OCI-M1 (cell line): ENCODE measurements at places on chromosomes 6 and 20.

DNA sequence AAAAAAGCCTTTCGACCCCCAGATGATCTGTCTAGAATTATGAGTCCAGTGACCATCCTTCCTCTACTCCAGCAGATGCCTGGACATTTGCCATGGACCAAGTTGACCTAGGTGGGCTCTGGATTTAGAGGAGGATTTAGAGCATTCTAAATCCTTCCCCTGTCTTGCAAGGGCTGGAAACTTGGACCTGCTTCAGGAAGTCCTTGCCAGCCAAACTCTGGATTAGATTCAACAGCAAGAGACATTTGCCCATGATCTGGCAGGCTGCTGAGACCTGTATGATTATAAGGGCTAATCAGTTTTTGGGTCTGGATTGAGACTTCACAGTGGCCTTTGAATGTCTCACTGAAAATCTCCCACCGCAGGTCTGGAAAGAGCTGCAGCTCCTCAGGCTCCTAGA is 13.1 kb upstream of the HDGFL1 start:
- DNase-seq: no peak

- DNase-seq: no peak
Observed at GRCh38 chr6:137349856-137350830, 131.0 kb upstream of the IFNGR1 start.

- DNase-seq: peak; percentile 59
Observed at GRCh38 chr6:118677193-118677592, 25.8 kb upstream of the CEP85L start.

- no peak for DNase-seq
Observed at GRCh38 chr20:60845146-60845545, 406.9 kb upstream of the CDH4 start.

DNA sequence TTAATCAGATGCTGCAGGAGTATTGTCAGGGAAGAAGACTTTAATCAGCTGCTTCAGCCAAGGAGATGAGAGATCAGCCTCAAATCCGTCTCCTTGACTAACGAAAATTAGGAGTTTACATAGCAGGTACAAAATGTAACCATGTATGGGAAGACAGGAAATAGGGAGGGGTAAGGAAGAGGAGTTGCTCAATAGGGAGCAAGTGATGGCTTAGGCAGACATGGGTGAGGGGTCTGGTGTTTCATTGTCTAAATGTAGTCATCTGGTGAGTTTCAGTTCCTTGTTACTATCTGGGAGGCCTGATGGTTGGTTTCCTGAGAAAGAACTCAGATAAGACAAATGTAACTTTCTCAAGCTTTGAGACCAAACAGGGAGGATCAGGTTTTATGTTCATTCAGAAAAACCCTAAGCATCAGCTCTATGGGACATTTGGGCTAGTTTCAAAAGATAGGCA is 217.3 kb upstream of the SULF2 start:
- DNase-seq: no peak

- no peak for DNase-seq
Observed at GRCh38 chr6:108673153-108673552, 112.4 kb downstream of the FOXO3 start.

GRCh38 chr20:53302695-53303412 is 290.8 kb downstream of the ZNF217 start:
- DNase-seq: peak; percentile 70

DNA sequence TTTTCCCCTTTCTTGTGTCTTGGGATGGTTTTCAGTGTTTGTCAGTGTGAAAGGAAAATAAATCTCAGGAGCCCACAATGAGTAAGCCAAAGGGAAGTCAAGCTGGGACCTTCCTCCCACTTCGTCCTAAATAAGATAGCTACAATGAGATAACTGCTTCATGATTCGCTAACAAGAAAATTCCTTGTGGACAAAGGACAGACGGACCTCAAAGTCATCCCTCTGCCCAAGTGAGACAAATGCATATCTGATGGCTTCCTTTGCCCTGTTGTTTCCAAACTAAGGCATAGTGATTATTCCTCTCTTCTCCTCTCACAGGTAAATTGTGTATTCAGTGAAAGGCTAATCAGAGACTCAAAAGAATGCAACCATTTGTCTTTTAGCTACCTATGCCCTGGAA is 26.1 kb upstream of the ADTRP start:
- DNase-seq: no peak

- no peak for DNase-seq
Observed at GRCh38 chr6:170255426-170256125, 35.3 kb downstream of the DLL1 start.

DNA sequence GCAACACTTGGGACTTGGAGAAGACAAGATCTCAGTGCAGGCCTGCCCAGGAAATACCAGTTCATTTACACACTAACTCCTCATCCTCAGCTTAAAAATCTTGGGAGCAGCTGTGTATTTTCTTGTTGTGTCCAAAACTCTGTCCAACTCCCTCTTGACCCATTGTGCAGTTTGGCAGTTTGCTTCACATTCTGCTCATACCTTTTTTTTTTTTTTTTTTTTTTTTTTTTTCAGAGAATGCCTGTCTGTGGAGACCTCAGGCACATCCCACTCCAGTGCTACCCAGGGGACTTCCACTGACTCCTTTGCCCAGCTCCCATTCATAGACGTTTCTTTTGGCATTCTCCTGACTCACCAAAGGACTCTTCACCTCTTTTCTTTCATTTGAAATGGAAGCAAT is 265.8 kb upstream of the TCF21 start:
- no peak for DNase-seq

DNA sequence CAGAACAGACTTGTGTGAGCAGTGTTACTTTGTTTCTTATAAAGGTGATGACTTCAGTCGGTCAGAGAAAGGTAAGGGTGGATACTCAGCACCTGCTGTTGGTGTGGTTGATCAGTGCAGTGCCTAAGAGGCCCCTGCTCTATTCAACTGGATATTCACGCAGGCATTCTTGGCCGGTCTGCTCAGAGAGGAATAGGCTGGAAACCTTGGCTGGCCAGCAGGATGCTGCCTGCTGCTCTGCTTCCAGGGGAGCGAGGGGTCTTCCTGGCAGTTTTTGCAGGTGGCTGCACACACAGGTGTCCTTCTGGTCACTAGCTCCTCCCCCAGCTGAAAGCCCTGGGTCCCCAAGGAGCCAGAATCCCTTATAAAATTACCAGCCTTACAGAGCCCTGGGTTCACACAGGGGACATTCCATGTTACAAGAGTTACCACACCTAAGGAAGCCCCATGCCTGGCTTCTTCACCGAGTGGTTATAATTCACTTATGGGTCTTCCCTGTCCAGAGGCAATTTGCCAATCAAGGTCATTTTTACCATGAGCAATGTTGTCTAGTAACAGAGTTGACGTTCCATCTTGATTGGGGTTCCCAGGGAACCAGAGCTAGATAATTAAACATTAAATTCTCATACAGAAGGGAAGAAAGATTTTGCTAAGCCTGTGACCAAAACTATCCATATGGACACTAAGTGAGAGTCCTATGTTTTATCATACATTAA is 16.4 kb downstream of the SYNJ2 start:
- DNase-seq: no peak

DNA sequence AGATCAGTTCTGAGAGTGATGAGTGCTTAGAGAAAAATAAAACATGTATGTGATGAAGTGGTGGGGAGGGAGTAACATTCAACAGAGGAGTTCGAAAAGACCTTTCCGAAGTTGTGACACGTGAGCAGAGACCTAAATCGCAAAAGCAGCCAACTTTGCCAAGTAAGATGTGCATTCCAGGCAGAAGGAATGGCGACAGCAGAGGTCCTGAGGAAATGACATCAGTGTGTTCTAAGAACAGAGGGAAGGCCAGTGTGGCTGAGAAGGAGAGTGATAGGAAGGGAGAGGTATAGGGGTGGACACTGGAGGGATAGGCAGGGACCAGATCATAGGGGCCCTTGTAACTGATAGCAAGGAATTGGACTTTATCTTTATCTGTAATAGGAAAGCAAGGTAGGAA is 51.3 kb downstream of the ADAT2 start:
- DNase-seq: no peak

DNA sequence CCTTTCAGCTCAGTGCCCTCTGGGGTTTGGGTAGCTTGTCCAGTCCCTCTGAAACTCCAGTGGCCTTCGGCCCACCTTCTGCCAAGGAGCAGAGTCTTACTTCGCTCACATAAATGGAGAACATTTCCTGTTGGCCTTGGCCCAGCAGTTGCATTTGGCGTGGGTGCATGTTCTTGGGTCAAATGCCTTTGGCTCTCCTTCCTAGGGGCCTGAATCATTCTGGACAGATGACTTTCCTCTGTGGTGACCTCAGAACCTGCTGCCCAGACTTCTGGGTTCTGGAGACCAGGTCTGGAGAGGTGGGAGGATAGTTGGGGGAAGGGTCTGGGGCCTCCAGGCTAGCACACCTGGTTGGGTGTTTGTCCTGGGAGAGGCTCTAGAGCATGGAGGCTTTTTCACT is 29.3 kb downstream of the BCAS4 start:
- no peak for DNase-seq

- DNase-seq: no peak
Observed at GRCh38 chr6:133985970-133986369, 32.9 kb downstream of the TBPL1 start.

- no peak for DNase-seq
Observed at GRCh38 chr6:39050453-39051112, 2.0 kb downstream of the GLP1R start.

DNA sequence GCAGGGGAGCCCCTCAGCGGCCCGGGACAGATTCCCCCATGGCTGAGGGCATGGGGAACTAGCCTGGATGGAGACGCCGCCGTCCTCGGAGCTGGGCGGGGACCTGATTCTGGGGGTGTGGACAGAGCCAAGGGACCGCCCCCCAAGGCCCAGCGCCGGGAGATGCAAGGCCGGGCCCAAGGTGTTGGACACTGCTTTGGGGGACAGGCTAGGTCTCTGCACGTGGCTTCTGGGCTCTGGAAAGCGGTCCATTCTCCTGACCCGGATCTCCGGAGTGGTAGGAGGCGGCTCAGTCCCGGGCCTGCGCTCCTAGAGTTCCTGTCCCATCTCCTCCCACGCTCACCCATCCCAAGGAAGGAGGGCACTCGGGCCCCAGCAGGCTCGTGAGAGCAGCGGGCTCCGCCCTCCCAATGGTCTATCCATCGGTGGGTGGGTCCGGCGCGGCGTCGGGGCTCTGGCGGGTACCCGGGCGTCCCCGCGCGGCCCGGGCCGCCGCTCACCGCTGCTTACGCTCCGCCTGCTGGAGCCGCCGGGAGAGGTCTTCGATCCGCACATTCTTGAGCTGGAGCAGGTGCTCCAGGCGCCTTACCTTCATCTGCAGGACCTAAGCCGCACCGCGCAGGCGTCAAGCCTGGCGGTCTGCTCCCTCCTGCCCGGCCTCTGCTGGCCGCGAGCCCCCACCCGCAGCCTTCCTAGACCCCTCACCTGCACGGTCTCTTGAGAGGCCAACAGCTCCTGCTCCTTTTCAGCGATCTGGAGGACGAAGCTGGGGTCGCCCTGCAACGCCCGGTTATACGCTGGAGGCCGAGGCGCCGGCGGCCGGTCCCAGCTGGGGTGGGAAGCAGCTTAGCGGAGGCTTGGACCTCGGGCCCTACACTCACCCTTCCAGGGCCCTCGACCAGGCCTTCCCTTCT is 3.3 kb downstream of the SPEF1 start:
- DNase-seq: no peak
